Nephron progenitor cell (in vitro differentiated cells): ENCODE measurements at places on chromosomes 6 and 20.

DNA sequence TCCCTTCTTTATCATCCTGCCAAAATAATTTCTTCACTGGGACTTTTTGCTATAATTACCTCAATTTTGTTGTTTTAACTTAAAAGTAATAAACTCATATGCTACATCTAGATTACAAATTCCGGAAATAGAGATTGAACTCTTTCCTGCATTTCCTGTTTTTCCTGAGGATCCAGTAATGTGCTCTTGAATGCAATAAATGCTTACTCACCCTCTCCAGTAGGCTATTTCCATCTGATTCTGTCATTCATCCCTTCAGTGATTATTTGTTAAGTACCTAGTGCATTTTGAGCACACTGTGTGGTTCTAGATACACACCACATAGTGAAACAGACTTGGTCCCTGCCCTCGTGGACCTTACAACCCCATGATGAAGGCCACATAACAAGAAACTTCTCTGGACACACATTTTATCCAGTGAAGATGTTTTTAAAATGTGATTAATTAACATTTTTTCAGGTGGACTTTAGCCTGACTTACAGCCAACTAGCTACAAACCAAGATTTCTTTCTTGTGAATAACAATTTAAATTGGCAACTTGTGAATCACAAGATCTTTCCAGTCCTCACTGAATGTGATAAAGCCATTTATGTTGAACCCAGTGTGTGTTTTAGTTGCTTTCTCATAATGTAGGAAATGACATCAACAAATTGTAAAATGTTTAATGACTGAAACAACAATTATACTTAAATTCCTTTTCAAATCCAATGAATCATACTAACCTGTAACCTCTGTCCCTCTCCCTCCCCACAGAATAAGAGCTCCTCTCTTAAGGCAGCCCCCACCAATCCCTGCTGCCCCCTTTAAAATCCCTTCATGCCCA is 272.3 kb downstream of the KHDC1L start:
- no peak for DNase-seq

GRCh38 chr6:39915866-39916265 is 18.4 kb downstream of the MOCS1 start:
- no peak for DNase-seq

- DNase-seq = no peak
These were observed 135.3 kb downstream of the LINC00237 start for GRCh38 chr20:20970841-20971240.

DNA sequence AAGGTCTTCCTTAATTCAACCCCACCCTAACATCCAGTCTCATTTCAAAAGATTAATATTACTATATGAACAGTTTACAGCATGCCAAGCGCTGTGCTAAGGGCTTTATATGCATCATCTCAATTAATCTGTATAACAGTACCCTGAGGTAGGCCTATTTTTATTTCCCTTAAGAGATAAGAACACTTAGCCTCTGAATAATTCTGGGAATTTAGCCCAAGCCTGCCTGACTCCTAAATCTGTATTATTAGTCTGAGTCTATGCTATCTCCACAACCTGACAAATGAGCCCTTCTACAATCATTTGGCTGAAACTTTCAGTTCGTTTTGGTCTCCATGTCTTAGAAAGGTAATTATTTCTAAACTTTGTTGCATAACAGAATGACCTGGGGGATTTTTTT is 77.7 kb upstream of the SAMD5 start:
- no peak for DNase-seq

GRCh38 chr20:49631061-49631716 is 63.3 kb upstream of the PTGIS start:
- no peak for DNase-seq

DNA sequence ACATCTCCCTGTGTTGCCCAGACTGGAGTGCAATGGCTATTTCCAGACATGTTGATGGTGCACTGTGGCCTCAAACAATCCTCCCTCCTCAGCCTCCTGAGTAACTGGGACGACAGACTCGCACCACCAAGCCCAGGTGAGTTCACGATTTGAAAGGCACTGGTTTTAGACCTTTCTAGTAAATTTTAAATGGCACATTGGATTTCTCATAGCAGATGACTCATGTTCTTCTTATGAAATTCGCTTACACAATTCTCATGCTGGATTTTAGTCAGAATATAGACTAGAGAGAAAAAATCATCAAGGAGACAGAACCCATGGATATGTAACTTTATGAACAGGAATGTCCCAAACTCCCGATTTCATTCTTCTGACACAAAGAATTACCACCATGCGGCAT is 18.1 kb upstream of the PXDC1 start:
- DNase-seq = no peak

- no peak for DNase-seq
These were observed 13.4 kb upstream of the NANP start for GRCh38 chr20:25637247-25637646.

- DNase-seq = no peak
These were observed 98.3 kb upstream of the SASH1 start for GRCh38 chr6:148244217-148244935.

DNA sequence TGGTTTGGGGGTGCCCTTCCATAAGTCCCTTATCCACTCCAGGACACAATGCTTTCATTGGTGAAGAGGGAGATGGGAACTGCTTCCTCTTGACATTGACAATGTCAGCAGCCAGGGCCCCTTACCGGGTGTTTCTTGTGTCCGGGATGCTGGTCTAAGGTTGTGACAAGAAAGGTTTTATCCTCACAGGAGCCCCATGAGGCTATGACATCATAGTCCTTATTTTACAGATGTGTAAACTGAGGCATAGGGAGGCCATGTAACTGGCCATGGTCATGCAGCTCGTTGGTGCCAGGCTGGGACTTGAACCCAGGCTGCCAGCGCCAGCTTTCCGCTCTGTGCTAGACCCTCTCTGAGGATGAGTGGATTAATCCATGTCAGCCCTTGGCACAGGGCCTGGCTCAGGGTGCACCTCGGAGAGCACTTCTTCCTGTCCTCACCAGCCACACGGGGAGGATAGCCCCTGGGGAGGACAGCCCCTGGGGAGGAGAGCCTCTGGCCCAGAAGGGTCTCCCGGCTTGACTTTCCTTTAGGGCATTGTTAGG is 157.3 kb downstream of the SYCP2 start:
- no peak for DNase-seq

DNA sequence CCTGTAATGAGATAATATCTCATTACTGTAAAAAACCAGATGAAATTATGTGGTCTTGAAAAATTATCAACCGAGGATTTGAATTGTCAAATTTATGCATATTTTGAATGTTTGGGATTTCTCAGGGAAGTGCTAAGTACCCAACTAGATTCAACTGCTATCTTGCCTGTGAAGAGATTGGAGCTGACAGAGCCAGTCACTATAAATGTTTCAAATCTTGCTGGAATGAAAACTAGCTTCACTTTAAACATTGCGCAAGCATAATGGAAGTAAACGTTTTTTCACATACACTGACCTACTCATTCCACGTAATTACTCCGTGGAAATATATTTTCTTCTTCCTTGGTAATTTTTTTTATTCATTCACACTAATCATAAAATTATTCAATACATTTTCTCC is 46.7 kb downstream of the TMEM170B start:
- no peak for DNase-seq

DNA sequence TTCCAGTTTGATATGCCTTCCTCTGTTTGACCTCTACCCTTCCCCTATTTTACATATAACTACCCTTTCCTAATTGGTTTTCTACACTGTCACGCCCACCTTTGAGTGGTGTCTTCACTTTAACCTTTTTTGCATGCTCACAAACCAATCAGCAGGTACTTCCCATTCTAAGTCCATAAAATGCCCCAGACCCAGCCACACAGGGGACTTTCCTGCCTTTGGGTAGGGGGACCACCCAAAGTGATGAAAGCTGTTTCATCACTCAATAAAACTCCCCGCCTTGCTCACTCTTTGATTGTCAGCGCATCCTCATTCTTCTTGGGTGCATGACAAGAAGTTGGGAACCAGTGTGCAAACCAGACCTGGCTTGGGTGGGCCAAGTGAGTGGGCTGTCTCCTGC is 20.5 kb upstream of the SNRPC start:
- DNase-seq = no peak

DNA sequence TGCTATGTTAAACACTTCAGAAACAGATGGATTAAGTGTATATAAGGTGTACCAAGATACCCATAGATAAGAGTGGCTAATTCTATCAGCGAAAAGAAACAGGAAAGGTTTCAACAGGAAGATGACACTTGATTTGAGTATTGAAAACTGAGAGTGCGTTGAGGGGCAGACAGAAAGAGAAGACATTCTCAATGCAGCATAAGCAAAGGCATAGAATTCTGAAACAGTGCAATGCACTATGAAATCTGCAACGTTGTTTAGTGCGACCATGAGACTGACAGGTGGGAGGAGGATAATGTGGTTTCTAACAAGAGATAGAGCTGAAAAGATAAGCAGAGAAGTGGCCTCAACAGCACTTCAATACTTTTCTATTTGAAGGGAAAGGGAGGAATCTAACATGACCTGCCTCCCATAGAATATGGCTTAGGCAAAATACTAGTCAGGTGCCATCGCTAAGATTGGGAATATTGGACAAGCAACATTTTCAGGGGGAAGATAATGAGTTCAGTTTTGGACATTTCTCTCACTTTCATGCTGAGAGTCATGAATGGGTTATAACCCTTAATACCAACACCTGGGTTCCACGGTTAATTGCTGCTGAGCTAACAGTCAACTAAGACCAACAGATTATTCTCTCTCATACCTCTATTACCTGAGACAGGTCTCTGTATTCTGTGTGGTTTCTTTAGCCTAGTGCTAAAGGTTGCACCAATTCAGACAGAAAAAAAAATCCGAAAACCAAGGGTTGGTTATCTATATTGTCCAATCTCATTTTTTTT is 312.9 kb upstream of the ARID1B start:
- DNase-seq = no peak

GRCh38 chr20:50886184-50886790 is 45.0 kb downstream of the ADNP start:
- no peak for DNase-seq

DNA sequence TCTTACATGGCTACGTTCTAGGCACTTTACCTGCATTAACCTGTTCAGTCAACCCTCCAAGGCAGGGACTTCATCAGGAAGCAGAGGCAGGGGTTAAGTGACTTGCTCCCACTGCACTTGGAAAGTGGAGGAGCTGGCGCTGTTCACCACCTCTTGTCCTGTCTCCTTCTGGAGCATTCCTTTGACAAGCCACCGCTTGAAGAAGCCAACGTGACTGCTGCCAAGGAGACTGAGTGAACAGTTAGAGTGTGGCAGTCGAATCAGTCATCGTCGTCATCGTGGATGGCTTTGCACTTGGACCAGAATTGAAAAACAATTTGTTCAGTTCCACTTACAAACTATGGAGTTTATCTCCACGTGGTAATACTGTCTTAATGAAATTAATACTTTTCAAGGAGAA is 60.9 kb downstream of the TULP4 start:
- no peak for DNase-seq

GRCh38 chr6:37239950-37240713 is 17.4 kb upstream of the TBC1D22B start:
- DNase-seq = no peak

DNA sequence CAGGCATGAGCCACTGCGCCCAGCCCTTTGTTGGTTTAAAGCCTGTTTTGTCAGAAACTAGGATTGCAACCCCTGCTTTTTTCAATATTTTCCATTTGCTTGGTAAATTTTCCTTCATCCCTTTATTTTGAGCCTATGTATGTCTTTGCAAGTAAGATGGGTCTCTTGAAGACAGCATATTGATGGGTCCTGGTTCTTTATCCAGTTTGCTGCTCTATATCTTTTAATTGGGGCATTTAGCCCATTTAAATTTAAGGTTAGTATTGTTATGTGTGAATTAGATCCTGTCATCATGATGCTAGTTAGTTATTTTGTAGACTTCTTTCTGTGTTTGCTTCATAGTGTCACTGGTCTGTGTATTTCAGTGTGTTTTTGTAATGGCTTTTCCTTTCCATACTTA is 46.8 kb downstream of the ZC2HC1B start:
- DNase-seq = no peak

DNA sequence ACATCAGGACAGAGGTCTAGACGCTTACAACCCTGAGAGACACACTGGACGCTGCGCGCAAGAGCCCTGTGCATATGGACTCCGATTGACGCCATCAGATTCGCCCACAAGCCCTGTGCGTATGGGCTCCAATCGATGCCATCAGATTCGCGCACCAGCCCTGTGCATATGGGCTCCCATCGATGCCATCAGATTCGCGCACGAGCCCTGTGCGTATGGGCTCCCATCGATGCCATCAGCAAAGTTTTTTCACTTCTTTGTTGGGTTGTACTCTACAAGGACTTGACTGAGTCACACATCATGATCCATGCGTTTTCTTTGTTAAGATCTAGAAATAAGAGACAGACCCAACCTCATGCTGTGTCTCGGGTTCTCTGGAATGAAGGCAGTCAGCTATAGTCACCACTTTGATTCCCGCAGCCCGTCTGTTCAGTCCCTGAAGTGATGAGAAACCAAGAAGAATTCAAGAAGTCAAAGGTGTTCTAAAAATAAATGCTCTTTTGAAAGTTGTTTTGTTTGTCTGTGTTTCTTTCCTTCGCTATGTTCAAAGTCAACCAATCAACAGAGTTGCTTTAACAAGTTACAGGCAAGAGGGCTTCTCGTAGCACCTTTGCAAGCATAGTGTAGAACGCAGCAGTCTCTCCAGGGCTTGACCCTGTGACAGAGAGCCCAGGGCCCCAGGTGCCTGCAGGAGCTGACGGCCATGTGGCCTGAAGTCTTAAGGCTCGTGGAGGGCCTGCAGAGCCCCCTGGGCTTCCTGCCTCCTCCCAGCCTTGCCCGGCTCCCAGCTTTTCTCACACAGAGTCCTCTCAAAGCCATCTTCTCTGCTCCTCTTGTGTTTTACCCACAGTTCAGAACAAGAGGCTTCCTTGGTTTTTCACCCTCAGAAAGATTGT is 7.9 kb downstream of the RPS6KA2 start:
- no peak for DNase-seq

GRCh38 chr6:82878812-82879211 is 186.8 kb downstream of the UBE3D start:
- no peak for DNase-seq

DNA sequence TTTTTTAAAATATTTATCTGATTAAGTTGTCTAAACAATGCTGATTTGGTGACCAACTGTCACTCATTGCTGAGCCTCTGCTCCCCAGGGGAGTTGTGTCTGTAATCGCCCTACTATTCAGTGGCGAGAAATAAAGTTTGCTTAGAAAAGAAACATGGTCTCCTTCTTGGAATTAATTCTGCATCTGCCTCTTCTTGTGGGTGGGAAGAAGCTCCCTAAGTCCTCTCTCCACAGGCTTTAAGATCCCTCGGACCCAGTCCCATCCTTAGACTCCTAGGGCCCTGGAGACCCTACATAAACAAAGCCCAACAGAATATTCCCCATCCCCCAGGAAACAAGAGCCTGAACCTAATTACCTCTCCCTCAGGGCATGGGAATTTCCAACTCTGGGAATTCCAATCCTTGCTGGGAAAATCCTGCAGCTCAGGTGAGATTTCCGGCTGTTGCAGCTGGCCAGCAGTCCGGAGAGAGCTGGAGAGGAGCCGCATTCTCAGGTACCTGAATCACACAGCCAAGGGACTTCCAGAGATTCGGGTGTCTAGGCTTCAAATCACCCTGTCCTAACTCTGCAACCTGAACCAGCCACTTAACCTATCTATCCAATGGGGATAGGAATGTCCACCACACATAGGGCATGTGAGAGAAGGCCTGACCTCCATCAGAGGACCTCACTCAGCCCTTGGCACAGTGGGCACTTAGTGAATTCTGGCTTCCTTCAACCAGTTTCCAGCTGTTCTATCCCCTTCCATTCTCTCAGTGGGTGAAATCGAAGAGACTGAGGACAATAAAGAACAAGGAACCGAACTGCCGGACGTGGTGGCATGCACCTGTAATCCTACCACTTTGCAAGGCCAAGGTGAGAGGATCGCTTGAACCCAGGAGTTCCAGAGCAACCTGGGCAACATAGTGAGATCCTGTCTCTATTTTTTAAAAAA is 3.1 kb downstream of the TNF start:
- no peak for DNase-seq

- no peak for DNase-seq
These were observed 74.6 kb upstream of the THBS2 start for GRCh38 chr6:169328112-169328801.
